ENCODE measurements at places on chromosomes 6 and 20.

DNA sequence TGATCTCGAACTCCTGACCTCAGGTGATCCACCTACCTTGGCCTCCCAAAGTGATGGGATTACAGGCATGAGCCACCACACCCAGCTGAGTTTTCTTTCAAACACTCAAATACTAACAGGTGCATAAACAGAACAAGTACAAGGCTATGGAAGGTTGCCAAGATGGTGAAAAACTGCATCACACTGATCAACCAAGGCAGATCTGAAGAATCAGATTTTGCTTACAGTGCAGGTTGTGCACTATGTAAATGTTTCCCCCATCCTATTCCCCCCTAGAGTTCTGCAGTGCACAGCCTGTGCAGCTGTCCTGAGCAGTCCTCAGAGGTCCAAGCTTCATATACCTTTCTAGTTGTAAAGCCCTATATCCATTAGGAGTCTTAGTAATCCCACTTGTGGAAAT is 73.0 kb downstream of the GFRA4 start:
- DNase-seq = no peak

GRCh38 chr6:33861722-33862121 is 57.9 kb upstream of the MLN start:
- DNase-seq = no peak

DNA sequence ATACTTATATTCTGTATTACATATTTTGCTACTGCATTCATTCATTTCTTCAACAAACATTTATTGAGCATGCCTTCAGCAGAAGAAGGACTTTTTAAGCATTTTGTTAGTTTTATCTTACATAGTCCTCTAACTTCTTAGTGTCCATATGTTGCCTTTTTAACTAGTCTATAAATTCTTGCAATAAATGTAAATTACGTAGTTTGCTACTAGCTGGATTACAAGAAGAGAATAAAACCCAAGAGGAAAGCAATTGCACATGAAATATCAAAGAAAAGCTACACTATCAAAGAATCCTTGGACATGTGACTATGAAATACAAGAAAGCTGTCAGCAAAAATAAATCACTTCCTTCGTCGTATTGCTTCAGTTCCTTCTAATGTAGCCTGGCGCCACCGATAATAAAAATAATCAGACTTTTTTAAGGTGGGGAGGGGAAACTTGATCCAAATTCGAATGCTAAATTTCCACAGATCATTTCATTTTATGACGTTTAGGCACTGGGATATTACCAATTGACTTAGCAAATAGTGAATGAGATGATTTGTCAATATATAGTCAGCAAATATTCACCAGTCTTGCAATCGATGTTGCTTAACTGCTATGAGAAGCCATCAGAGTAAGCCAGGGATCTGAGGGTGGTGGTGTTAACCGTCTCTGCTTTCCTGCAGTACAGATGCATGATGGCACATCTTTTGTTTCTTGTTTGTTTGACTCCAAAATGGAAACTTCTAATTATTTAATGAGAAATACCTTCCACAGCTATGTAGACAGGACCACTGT is 258.7 kb upstream of the EXOC2 start:
- no peak for DNase-seq

- no peak for DNase-seq
Measured at GRCh38 chr6:170522565-170523183, 30.4 kb downstream of the PSMB1 start.

DNA sequence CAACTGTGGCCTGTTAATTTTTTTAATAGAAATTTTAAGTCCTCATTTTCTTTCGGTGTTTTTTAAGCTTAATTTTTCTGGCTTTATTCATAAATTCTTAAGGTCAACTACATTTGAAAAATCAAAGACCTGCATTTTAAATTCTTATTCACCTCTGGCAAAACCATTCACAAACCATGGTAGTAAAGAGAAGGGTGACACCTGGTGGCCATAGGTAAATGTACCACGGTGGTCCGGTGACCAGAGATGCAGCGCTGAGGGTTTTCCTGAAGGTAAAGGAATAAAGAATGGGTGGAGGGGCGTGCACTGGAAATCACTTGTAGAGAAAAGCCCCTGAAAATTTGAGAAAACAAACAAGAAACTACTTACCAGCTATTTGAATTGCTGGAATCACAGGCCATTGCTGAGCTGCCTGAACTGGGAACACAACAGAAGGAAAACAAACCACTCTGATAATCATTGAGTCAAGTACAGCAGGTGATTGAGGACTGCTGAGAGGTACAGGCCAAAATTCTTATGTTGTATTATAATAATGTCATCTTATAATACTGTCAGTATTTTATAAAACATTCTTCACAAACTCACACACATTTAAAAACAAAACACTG is 10.1 kb downstream of the HFE start:
- DNase-seq = no peak

DNA sequence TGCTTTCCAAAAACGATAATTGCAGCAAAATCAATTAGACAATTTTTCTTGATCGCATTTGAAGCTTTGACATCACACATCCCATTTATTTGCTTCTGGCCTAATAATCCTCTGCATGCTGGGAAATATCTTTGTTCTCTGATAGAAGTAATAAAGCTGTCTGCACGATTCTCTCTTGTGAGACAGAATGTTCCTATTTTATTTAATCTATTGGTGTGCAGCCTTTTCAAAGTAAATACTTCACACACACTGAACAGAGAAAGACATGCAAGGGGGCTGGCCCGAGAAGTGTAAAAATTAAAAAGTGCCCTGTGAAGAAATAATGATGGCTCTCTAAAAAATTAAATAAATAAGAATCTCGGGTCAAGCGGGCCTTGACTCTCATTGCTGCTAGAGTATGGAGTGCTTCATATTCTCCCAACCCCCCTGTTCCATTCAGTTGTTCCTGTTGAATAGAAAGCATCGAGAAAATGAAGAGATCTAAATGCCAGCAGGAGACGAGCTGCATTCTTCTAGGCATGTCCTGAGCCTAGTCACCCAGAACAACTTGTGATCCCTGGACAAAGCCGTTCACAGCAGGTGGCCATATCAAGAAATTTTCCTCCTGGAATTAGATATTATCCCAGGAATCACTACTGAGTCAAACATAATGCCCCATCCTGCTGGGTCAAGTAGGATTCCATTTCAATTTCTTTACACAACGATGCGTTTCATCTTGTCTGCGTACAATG is 625.9 kb upstream of the EPHA7 start:
- no peak for DNase-seq

DNA sequence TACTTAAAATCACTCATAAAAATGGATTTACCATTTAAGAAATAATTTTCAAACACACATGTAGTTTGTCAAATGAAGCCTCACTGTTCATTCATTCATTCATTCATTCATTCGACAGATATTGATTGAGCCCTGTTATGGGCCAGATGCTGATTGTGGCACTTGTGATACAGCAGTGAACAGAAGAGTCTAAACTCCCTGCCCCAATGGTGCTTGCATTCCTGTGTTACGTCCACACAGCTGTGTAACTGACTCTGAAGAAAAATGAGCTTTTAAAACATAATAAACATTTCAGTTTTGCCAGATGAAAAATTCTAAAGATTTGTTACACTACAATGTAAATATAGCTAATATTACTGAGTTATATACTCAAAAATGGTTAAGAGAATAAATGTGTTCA is 46.2 kb downstream of the BACH2 start:
- DNase-seq = no peak

- DNase-seq = no peak
Measured at GRCh38 chr6:147772724-147773123, 264.2 kb downstream of the SAMD5 start.

- DNase-seq = no peak
Measured at GRCh38 chr6:118617417-118617816, 34.0 kb downstream of the CEP85L start.

GRCh38 chr6:104908031-104908887 is 48.5 kb upstream of the HACE1 start:
- DNase-seq = no peak

DNA sequence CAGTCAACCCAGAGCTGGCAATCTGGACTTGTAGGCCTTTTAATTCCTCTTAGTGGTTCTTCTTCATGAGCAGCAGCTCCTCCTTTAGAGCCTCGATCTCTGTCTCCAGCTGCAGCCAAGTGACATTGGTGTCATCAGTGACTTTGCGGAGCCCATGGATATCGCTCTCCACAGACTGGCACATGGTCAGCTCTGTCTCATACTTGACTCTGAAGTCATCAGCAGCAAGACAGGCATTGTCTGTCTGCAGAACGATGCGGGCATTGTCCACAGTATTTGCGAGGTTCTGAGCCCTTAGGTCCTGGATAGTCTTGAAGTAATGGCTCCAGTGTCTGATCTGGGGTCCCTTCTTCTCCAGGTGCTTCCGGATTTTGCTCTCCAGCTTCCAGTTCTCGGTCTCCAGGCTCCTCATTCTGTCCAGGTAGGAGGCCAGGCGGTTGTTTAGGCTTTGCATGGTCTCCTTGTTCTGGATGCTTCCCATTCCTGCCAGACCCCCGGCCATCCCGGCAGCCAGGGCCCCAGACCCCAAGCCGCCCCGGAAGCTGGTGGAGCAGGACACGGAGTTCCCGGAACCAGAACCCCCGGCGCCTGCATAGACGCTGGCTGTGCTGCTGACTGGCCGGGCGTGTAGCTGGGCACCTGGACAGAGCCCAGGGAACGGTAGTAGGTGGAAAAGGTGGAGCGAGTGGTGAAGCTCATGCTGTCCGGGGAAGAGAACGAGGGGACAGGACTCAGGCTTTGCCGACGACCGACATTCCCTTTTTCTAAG is 15.1 kb downstream of the RFPL4B start:
- DNase-seq = no peak

DNA sequence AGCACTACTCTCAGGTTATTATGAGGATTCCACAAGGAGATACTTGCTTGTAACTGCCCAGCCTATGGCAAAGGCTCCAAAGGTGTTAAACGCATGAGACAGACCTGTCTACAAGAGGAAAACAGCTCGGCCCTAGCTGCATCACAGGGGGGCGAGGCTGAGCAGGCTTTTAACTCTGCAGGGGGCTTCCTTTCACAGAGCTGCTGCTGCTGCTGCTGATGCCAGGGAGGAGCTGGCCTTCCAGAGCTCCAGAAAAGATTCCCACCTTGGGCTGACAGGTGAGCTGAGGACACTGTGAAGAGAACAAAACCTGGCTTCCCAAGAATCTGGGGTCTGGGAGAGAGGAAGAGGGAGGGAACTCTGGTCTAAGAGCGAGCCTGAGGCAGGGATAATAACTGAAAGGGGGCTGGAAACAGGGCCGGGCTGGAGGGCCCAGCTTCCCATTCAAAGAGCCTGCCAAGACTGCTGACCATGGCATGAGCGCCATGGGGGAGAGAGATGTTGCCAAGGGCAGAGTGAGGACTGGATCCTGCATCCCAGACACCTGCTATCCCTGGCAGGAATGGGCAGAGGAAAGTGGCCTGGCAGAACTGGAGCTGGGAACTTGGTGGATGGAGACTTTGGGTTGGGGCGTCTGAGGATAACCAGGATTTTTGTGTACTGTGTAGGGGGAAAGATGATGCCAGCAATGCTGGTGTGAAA is 211.1 kb upstream of the LRFN2 start:
- no peak for DNase-seq

GRCh38 chr20:34249291-34249690 is 8.1 kb downstream of the ASIP start:
- DNase-seq = no peak

GRCh38 chr20:32611286-32611685 is 26.2 kb upstream of the NOL4L start:
- DNase-seq = no peak

DNA sequence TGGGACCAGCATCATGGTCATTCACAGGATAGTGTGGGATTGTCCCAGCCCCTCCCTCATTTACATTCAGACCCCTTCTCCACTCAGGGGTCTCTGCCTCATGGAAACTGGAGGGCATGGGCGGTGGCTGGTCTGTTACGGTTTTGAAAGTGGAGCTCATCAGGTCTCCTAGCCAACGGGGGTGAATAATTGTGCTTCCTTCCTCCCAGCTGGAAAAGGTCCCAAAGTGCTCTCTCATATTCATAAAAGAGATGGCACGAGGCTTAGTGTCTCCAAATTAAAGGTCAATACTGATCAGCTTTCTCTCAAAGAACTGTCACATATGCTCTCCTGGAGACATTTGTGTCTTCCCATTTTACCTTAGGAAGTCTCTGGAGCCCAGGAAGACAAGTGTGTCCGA is 19.9 kb downstream of the JARID2 start:
- no peak for DNase-seq

- no peak for DNase-seq
Measured at GRCh38 chr20:53643031-53643832, 49.6 kb upstream of the ZNF217 start.

GRCh38 chr20:32832664-32833063 is 12.9 kb downstream of the MAPRE1 start:
- no peak for DNase-seq

- no peak for DNase-seq
Measured at GRCh38 chr6:163344411-163344810, 70.1 kb upstream of the QKI start.

GRCh38 chr20:57680131-57680716 is 29.6 kb downstream of the PMEPA1 start:
- no peak for DNase-seq

- no peak for DNase-seq
Measured at GRCh38 chr20:49252556-49253350, 25.1 kb downstream of the ZNFX1 start.

DNA sequence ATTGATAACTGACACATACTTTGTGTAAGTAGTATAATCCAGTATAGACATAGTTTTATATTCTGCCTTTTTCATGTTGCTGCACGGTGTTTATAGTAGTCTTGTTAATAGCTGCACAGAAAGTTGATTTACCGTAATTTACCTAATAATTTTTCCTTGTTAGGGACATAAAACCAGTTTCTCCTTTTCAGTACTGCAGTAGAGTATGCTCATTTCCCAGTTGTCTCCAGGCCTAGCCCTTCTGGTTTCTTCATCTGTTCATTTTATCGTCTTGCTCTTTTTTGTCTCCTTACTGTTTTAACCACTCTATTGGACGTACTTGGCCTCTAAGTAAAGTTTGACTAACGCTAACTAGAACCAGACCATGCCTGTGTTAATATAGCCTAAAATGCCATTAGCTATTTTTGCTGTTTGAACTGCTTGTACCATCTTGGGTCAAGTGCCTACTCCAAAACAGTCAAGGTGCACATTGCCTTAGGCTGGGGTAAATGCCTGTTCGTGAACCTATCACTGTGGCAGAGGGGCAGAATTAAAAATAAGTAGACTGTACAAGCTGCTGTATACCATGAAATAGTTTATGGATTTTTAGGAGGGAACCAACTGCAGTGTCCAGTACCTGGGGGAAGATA is 34.8 kb downstream of the CDS2 start:
- no peak for DNase-seq

DNA sequence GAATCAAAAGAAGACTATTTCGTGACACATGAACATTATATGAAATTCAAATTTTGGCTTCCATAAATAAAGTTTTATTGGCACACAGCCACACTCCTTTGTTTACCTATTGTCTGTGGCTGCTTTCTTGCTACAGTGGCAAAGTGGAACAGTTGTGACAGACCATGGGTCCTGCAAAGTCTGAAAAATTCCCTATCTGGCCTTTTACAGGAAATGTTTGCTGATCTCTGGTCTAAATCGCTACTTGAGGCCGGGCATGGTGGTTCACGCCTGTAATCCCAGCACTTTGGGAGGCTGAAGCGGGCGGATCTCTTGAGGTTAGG is 23.1 kb upstream of the PREX1 start:
- DNase-seq = no peak

GRCh38 chr6:124026694-124027093 is 223.0 kb downstream of the NKAIN2 start:
- DNase-seq = no peak

- DNase-seq = no peak
Measured at GRCh38 chr6:3102875-3103274, 15.6 kb upstream of the BPHL start.

Measured in D721Med (cell line).